Activated naive CD8-positive, alpha-beta T cell treated with anti-CD3 and anti-CD28 coated beads, Interleukin-2, amount 10 ng/mL, durations not matched to agents 7 days and 5 days (primary cell): ENCODE measurements at places on chromosomes 7 and 10. TPM values are rescaled to one million over a fixed set of nuclear protein-coding genes. Genes with fewer than 3 reads are reported as not detected.

DNA sequence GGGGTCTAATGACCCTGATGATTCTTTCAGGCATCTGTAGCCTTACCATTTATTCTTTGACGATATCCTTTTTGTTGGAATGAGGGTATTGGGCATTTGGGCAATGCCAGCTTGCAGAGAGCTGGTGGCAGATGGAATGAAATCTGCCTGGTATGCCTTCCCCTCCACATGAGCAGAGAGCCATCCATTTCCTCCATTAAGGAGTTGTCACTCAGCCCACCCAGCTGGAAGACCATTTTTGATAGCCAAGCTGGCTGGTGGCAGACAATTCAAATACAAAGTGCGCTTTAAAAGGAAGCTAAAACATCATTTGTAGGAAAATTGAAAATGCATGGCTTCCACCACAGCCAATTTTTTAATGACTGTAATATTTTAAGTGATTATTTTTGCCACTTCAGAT, 240.1 kb upstream of the SLC26A5 start:
- no peak overlapping the region for H3K4me3 ChIP-seq
- no peak for DNase-seq
- no peaks in the 10 kb centered on the region for H3K36me3 ChIP-seq

DNA sequence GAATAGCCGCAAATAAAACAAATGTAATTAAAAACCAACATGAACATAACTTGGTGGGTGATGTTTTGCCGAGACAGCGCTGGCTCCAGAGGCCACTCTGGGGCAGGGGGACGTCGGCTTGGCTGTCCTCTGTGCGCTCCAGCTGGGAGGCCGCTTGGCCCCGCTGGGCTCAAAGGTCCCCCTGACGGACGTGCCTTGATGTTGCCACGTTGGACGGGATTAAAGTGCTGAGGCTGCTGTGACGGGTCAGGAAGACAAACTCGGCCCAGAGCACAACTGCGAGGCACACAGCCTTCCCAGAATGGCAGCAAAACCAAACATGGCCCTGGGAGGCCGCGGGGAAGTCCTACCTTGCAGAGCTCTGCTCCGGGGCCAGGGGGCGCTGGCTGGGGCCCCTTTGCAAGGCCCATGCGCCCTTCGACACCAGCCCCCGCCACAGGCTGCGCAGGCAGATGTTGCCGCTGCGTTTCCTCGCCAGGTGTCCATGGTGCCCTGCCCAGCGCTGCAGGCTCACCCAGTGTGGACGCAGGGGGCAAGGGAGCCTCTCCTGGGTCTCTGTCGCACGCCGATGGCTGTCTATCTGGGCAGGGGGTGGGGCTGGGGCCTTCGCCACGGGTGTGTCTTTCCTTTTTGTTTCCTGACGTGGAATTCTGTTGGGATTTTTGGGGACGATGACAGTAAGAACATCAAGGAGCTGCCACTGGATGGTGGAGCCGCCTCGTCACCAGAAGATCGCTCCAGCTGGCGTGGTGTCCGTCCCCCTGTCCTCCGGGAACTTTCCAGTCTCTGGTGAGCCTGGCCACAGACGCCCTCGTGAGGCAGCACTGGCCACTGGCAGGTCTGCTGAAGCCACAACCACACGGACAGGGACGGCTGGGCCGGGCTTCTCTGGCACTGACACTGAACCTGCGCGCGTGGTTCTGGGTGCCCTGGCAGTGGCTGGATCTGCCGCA, 99.6 kb upstream of the DIP2C start:
- no peak overlapping the region for H3K27ac ChIP-seq

DNA sequence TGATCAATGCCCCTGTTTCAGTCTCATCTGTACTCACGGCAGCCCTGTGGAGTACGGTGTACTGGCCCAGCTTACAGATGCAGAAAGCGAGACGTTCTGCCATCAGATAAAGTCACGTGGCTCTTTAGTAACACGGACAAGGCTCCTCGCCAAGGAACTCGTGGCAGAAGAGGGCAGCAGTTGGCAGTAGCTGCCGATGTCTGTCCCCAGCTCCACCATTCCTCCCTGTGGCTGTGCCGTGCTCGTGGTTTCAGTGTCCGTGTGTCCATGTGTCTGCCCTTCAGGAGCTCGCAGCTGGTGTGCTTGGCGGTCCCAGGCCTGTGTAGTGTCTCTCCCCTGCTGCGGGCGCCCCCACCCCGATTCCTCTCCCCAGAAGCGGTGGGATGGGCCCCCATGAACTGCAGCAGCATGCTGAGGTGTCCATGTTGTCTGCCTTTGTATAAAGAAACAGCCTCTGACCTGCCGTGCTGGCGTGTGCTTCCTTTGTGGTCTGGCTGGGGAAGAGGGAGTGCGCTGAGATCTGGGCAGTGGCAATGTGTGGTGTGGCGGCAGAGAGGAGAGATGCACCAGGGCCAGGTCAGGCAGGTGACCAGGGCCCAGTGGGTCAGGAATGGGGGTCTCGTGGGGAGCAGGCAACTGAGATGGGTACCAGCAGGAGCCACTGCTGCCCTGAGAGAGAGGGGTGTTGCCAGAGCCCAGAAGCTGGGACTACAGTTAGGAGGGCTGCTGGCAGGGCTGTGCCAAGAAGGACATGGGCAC, 9.8 kb downstream of the RHBDD2 start:
- DNase-seq: no peak
- peaks cover 4% of the 10 kb centered on the region for H3K4me1 ChIP-seq
- H3K27ac ChIP-seq: peak overlapping the region; percentile 26
- no peak overlapping the region for H3K4me3 ChIP-seq
- H3K36me3 ChIP-seq: peaks cover 6% of the 10 kb centered on the region

GRCh38 chr7:134613623-134614347, 32.9 kb upstream of the BPGM start:
- peaks cover 11% of the 10 kb centered on the region for H3K27me3 ChIP-seq
- H3K4me1 ChIP-seq: peaks cover 10% of the 10 kb centered on the region
- H3K4me3 ChIP-seq: no peak overlapping the region
- no peaks in the 10 kb centered on the region for H3K36me3 ChIP-seq
- H3K27ac ChIP-seq: no peak overlapping the region

ANKRD61 gene
- total RNA-seq: not detected

DNA sequence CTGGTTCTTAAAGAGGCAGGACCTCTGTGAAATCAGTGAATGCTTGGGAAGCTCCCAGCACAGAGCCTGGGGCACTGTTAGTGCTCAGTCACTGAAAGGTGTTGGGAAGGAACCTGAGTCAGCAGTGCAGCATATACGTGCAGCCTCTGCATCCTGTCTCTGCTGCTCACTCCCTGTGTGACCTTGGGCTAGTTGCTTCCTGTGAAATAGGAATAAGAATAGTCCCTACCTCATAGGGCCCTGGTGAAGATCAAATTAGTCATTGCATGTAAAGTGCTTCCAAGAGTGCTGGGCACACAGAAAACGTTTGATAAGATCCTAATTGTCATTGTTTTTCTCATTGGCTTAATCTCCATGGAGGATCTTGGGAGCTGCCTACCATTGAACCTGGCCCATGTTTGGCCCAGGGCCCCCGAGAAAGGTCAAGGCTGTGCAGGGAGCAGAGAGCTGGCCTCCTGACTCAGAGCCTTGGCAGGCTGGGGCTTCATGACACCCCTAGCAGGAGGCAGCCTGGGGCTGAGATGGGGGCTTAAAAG, 73.3 kb upstream of the COL13A1 start:
- peaks cover 16% of the 10 kb centered on the region for H3K4me1 ChIP-seq
- peak overlapping the region; percentile 10 for H3K4me3 ChIP-seq
- H3K27ac ChIP-seq: peak overlapping the region; percentile 67
- no peak for DNase-seq
- H3K36me3 ChIP-seq: no peaks in the 10 kb centered on the region

SEC61G gene
- total RNA-seq: 93.4 TPM

- H3K36me3 ChIP-seq: no peaks in the 10 kb centered on the region
- no peak for DNase-seq
- no peak overlapping the region for H3K4me3 ChIP-seq
- peaks cover 2% of the 10 kb centered on the region for H3K27me3 ChIP-seq
- peaks cover 1% of the 10 kb centered on the region for H3K4me1 ChIP-seq
Observed at GRCh38 chr10:43703286-43703685, 54.6 kb upstream of the ZNF32 start.

DNA sequence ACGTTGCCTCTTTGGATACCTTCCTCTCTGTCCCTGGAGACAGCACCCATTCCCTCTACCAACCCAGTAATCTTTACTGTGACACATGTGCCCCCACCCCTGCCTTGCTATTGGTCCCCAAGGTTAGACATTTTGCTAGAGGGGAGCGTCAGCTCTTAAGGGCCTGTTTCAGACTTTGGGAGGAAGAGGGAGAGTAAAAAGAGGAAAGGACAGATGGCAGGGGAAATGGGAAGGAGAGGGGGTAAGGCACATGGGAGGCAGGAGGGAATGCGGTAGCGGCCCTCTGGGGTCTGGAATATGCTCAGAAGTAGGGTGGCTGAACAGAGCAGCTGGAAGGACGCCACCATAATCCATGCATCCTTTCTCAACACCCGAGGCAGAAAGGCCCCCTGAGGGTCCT, 12.2 kb downstream of the BLNK start:
- H3K27me3 ChIP-seq: peaks cover 3% of the 10 kb centered on the region
- H3K4me3 ChIP-seq: no peak overlapping the region
- DNase-seq: no peak
- H3K36me3 ChIP-seq: no peaks in the 10 kb centered on the region

DNA sequence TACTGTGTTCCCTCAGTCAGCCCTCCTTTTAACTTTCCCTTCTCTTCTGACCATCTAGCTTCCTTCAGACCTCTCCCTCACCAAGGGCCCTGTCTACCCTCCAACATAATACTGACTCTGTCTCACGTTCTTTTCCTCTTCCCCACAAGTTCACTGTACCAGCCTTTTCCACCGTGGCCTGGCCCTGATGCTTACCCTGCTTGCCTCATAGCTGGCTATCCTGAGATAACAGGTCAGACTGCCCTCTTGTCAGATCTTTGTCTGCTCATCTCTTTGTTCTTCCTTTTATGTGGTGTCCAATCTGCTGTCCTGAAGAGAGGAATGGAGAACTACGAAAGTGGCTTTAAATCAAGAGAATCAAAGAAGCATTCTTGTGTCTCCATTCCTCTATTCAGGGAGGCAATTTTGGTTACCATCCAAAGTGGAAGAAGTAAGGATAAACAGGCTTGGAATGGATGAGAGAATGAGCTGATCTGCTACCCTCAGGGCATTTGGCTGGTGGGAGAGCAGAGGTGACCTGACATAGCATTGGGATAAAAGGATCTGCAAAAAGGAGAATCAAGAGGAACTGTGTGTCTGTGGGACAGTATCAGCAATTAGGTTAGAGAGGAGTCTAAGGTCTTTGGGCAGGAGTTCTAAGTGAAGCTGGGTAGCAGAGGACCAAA, 8.1 kb downstream of the BTAF1 start:
- H3K4me3 ChIP-seq: no peak overlapping the region
- peaks cover 44% of the 10 kb centered on the region for H3K4me1 ChIP-seq
- H3K27ac ChIP-seq: no peak overlapping the region
- no peak for DNase-seq
- no peaks in the 10 kb centered on the region for H3K27me3 ChIP-seq
- peaks cover 34% of the 10 kb centered on the region for H3K36me3 ChIP-seq

- no peak overlapping the region for H3K27ac ChIP-seq
- H3K27me3 ChIP-seq: no peaks in the 10 kb centered on the region
- H3K36me3 ChIP-seq: no peaks in the 10 kb centered on the region
- no peaks in the 10 kb centered on the region for H3K4me1 ChIP-seq
- H3K4me3 ChIP-seq: no peak overlapping the region
Observed at GRCh38 chr10:23643111-23643780, 204.4 kb downstream of the OTUD1 start.

FKBP6 gene
- not detected for total RNA-seq

GRCh38 chr10:112526139-112526538, 79.1 kb downstream of the VTI1A start:
- H3K27me3 ChIP-seq: no peaks in the 10 kb centered on the region
- no peak overlapping the region for H3K27ac ChIP-seq
- no peak for DNase-seq
- H3K36me3 ChIP-seq: peaks cover 12% of the 10 kb centered on the region

GRCh38 chr7:44484482-44485313, 5.8 kb downstream of the NUDCD3 start:
- H3K27ac ChIP-seq: no peak overlapping the region
- H3K4me1 ChIP-seq: peaks cover 39% of the 10 kb centered on the region
- no peak overlapping the region for H3K4me3 ChIP-seq
- H3K36me3 ChIP-seq: peaks cover 61% of the 10 kb centered on the region
- no peaks in the 10 kb centered on the region for H3K27me3 ChIP-seq

DNA sequence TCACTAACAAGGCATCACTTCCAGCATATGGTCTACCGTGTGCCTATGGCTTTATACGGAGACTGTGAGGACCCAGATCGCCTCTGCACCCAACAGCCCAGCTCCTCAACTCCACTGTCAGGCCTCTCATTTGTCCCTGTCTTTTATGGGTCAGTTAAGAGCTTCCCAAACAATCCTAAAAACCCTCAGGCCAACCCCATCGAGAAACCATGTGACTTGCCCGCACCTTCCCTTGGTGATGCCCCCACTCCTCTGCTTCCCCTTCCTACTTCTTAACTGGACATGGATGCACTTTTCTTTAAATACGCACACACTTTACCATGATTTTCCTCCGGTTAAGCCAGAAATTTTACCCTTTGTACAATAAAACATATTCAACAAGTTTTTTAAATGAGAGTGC, 46.8 kb downstream of the BAIAP2L1 start:
- no peaks in the 10 kb centered on the region for H3K36me3 ChIP-seq
- H3K27ac ChIP-seq: no peak overlapping the region
- no peaks in the 10 kb centered on the region for H3K4me1 ChIP-seq
- DNase-seq: no peak
- H3K27me3 ChIP-seq: peaks cover 2% of the 10 kb centered on the region

DNA sequence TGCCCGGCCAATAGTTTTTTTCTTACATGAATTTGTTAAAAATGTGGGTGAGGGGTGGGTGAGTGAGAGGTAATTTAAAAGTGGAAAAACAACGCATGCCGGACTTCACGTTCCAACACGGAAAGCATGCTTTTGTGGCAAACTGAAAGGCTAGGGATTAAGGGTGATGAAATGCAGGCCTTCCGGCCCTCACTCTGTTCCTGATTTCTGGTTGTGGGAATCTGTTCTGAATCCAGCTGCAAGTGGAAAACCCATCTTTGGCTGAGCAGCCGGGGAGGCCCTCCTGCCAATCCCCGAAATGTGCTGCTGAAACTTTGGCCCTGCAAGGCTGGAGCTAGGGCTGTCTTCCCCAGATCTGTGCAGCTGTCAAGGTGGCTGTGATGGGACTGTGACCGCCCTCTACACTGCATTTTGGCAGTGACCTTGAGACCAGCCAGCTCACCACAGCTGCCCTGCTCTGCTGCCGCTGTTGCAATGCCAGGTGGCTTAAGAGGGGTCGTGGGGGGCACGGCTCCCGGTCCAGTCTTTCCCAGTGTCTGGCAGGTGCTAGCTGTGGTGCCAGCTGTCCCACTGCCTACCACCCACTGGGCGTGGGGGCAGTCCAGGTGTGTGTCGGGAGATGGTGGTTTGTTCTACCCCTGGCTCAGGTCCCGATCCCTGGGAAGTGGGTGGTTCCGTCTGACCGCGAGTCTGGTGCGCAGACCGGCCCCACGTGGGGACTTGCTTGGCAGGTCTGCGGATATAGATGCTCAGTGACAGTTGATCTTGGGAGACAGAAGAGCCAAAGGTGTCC, 39.0 kb downstream of the TET1 start:
- peaks cover 15% of the 10 kb centered on the region for H3K36me3 ChIP-seq
- DNase-seq: no peak
- H3K27ac ChIP-seq: peak overlapping the region; percentile 31
- no peak overlapping the region for H3K4me3 ChIP-seq
- no peaks in the 10 kb centered on the region for H3K27me3 ChIP-seq

- DNase-seq: no peak
- H3K36me3 ChIP-seq: peaks cover 1% of the 10 kb centered on the region
- H3K4me3 ChIP-seq: peak overlapping the region; percentile 89
- H3K27ac ChIP-seq: no peak overlapping the region
- H3K27me3 ChIP-seq: peaks cover 16% of the 10 kb centered on the region
Observed at GRCh38 chr10:100008708-100009282, 952 bp downstream of the DNMBP start.

ERLIN1 gene
- 14.9 TPM for total RNA-seq
